GM12891 (cell line): ENCODE measurements at places on chromosomes 4 and X.

GRCh38 chr4:54844911-54845310, 187.2 kb downstream of the KIT start:
- no peak for DNase-seq

GRCh38 chr4:22174640-22175039, 226.1 kb upstream of the KCNIP4 start:
- no peak for DNase-seq

DNA sequence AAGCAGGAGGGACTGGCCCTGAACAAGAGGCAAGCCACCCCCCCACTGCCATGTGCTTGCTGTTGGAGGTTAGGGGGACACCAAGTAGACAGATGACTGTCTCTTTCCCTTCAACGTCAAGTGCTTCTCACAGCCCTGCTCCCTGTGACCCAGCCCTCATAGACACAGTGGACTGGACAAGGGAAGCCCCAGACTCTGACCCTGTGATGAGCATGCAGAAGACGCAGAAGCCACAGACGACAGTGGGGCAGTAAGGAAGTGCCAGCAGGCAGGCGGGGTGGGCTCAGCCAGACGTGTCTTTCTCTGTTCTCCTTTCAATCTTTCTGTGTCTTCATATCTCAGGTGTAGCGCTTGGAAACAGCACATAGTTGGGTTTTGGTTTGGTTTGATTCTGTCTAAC, 2.4 kb upstream of the L1CAM start:
- DNase-seq = no peak

DNA sequence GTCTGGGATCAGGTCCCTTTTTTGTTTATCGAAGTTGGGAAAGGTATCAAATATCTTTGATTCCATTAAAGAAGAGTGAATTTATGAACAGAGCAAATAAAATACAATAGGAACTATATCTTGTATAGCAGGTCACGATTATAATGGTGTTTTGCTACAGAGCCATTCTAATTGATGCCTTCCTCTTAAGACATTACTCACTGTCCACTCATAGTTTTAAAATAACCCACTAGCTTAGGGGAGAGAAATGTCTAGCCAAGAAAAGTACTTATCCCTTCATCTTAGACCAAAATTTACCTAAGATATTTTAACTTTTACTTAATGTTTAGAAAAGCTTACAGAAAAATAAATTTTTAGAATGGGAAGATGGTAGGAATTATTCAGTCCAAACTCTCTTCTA, 112.0 kb upstream of the PABPC4L start:
- DNase-seq = no peak

- DNase-seq = no peak
These were observed 192.4 kb upstream of the RPL34 start for GRCh38 chr4:108427946-108428485.

- no peak for DNase-seq
These were observed 245.2 kb upstream of the DIPK2B start for GRCh38 chrX:45445745-45446412.

- no peak for DNase-seq
These were observed 77.5 kb downstream of the HCCS start for GRCh38 chrX:11188664-11189063.

GRCh38 chrX:84340968-84341367, 153.0 kb upstream of the RPS6KA6 start:
- DNase-seq = no peak

DNA sequence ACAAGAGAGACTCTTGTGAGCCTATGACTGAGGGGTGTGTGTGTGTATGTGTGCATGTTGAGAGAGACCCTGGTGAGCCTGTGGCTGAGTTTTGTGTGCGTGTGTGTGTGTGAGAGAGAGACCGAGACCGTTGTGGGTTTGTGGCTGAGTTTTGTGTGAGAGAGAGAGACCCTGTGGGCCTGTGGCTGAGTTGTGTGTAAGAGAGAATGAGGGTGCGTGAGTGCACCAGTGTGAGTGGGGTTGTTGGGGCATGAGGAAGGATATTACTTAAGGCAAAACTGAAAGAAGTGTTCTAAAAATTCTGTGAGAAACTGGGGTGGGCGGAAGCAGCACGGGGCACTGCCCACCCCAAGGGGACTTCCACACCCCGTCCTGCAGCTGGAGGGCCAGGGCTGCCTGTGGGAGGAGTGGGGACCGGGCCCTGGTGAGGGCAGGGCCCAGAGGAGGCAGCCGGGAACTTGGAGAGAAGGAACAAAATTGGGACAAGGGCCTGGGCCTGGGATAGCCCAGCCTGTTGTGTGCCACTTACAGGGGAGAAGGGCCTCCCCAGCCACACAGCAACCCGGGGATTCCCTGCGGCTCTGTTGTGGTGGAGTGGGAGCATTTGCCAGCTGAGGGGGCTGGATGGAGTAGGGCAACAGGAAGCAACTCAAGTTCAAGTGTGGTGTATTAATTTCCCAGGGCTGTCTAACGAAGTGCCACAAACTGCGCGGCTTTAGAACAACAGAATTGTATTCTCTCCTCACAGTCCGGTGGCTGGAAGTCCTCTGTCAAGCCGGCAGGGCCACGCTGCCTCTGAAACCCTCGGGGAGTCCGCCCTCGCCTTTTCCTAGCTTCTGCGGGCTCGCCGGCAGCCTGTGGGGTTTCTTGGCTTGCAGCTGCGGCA, 22.1 kb downstream of the TMEM131L start:
- DNase-seq = no peak

DNA sequence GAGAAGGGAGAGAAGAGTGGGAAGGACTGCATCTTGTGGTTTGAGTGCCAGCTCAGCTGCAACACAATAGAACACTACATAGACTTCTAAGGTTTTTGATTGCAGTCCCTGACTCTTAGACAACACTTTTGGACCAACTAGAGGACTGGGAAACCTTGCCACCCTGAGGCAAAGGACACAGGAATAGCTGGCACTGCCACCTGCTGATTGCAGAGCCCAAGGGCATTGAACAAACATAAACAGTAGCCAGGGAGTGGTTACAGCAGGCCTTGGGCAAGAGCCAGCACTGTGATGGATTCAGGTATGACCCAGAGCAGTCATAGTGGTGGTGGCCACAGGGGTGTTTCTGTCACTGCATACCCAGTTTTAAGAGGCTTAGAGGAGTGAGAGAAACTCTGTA, 72.5 kb upstream of the CXorf51A start:
- no peak for DNase-seq

GRCh38 chrX:123324625-123325024, 140.5 kb downstream of the GRIA3 start:
- DNase-seq = no peak

DNA sequence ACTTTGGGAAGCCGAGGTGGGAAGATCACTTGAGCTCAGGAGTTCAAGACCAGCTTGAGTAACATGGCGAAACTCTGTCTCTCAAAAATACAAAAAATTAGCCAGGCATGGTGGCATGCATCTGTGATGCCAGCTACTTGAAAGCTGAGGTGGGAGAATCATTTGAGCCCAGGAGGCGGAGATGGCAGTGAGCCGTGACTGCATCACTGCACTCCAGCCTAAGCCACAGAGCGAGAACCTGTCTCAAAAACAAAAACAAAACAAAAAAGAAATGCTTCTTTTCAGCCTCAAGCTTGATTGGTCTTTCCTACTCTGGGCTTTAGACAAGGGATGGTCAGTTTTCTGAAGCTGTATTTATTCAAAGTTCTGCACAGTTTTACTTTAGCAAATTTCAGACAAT, 15.8 kb upstream of the DHRSX start:
- no peak for DNase-seq

DNA sequence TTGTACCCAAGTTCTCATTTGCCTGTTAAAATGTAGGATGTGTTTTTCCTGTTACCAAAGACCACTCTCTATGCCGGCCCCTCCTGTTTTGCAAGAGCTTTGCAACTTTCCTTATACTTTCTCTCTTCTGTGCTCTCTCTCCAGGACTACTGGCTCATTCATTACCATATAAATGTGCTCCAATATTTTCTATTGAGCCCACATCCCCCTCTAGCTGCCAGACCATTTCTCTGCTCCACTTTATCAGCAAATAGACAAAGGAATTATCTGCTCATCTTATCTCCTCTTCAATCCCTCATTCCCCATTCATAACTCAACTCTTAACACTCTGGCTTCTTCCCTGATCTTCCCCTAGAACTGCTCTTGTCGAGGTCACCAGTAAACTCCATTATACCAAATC, 33.6 kb downstream of the RPGR start:
- DNase-seq = no peak

DNA sequence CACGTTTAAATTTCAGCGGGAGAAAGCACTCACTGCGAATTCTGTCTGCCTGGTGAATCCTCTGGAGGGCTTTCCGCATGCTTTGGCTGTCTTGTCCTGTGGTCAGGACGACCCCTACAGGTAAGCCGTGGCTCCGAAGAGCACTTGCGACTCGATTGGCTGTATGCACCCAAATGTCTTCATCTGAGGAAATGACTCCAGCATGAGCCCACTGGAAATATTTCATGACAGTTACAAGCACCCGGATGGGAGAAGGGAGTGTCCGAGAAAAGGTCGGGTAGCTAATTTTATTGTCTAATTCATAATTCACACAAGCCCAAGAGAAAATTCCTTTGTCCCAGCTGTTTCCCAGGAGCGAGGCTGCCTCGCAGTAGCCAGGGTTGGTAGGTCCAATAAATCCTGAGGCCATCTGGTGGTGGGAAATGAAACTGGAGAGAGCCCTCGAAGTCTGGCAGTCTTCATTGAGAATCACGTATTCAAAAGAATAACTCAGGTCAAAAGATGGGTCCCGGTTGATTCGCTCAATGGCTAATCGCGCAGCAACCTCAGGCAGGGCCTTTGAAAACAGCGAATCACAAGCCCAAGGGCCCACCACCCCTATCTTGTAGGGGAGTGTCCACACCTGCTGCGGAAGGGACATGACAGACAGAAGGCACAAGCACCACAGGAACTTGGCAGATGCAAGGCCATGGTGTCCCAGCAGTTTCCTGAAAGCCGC, 6.6 kb downstream of the GUCY2F start:
- DNase-seq = no peak

DNA sequence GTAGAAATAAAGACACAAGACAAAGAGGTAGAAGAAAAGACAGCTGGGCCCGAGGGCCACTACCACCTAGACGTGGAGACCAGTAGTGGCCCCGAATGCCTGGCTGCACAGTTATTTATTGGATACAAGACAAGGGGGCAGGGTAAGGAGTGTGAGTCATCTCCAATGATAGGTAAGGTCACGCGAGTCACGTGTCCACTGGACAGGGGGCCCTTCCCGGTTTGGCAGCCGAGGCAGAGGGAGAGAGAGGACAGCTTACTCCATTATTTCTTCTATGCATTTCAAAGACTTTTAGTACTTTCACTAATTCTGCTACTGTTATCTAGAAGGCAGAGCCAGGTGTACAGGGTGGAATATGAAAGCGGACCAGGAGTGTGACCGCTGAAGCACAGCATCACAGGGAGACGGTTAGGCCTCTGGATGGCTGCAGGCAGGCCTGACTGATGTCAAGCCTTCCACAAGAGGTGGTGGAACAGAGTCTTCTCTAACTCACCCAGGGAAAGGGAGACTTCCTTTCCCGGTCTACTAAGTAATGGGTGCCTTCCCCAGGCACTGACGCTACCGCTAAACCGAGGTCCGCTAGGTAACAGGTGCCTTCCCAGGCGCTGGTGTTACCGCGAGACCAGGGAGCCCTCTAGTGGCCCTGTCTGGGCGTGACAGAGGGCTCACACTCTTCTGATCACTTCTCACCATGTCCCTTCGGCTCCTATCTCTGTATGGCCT, 44.9 kb downstream of the ZBTB49 start:
- peak; percentile 48 for DNase-seq
